ENCODE measurements at places on chromosomes 5 and 9. TPM values are rescaled to one million over a fixed set of nuclear protein-coding genes. Genes with fewer than 3 reads are reported as not detected.
A peak's percentile ranks its signal among the peaks of the same experiment; 100 is the strongest.

TIMD4 gene
- not detected for total RNA-seq

ARAP3 gene
- 8.6 TPM for total RNA-seq

CAVIN4 gene
- 32.9 TPM for total RNA-seq

TEX48 gene
- total RNA-seq, result not detected

DUSP1 gene
- 91.7 TPM for total RNA-seq

FOXD4L3 gene
- total RNA-seq, result 0.27 TPM

- DNase-seq, result no peak
These were observed 90.9 kb downstream of the EQTN start for GRCh38 chr9:27206041-27206440.

DNA sequence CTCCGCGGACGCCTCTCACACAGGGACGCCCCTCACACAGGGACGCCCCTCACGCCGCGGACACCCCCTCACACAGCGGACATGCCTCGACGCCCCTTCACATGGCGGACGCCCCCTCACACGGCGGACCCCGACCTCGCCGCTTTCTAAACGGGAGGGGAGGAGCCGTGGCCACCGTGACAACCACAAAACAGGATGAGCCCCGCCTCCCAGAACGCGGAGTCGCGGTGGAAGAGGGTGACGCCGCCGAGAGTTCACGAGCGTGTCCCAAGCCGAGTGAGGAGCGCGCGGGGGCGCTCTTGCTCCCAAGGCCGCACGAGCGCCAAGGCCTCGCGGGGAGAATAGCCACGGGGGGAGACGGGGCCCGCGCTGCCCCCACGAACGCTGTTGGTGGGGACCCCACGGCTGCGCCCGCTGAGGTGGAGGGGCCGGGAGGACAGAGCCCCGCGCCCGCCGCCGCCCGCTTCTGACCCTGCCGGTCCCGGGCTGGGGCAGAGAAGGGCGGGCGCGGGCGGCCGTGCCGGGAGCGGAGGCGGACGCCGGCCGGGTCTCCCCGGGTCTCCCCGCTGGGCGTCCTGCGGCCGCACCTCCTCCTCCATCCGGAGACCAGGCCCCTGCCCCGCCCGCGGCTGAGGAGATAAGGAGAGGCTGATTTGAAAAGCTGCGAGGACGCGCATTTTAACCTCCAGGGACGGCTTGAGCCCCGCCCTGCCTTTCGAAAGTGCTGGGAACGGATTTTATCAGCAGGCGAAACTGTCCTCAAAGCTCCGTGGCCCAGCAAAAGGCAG, 3.9 kb upstream of the NKD2 start:
- peak; percentile 73 for DNase-seq

DNA sequence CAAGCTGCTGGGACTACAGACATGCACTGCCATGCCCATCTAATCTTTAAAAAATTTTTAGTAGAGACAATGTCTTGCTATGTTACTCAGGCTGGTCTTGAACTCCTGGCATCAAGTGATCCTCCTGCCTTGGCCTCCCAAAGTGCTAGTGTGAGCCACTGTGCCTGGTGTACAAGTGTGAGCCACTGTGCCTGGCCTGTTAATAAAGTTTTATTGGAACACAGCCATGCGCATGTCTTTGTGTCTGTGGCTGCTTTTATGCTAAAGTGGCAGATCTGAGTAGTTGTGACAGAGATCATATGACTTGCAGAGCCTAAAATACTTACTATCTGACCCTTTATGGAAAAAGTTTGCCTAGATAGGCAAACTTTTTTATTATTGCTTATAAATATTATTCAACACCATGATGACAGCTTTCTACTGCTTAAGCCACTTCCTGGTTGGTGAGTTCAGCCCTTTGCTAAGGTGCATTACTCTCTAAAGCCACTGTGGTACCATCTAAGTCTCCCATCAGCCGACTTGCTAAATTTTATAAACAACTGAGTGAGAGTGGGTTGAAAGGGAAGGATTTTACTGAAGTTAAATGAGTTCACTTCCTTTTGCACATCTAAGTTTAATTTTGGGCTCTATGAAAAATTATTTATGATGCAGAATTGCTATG, 133.5 kb downstream of the RASGRF2 start:
- no peak for DNase-seq

DNA sequence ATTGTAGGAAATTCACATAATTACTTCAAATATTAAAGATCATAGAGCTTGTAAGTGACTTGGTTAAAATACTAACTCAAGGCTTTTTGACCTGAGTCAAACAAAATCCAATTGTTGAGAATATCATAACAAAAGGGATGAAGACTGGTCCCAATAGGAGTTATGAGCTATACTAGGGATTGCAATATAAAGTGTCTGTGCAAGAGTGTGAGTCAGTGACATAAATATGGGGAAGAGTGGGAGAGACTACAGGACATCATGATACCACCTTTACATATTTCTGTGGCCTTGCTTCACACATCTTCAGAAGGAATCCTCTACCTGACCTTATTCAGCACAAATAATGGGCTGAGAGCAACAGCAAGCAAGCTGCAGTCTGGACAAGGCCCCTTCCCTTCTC, 180.9 kb upstream of the SLC24A2 start:
- no peak for DNase-seq

Measured in glutamatergic neuron (in vitro differentiated cells).